ENCODE measurements at places on chromosomes 5 and 9.

DNA sequence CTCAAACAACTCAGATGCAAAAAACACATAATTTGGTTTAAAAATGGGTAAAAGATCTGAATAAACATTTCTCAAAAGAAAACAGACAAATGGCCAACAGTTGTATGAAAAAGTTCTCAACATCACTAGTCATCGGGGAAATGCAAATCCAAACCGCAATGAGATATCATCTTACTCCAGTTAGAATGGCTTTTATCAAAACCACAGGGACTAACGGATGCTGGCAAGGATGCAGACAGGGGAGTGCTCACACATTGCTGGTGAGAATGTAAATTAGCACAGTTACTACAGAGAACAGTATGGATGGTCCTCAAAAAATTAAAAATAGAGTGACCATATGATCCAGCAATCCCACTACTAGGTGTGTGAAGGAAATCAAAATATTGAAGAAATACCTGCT lies 589.1 kb upstream of the ADAMTS16 start:
- no peak for DNase-seq

DNA sequence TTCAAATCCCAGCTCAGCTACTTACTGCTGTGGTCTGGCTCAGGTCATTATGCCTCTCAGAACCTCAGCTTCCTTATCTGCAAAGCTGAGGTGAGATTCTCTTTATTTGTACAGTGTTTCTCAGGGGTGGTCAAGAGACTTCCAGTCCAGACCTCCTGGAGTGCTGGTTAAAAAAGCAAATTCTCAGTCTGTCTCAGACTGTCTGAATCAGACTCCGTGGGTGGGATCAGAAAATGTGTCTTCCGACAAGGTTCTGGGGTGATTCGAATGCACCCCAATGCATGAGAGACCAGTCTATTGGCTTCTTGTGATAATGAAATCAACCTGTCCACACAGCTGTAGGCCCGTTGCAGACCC lies 137.7 kb upstream of the SMIM23 start:
- no peak for DNase-seq

DNA sequence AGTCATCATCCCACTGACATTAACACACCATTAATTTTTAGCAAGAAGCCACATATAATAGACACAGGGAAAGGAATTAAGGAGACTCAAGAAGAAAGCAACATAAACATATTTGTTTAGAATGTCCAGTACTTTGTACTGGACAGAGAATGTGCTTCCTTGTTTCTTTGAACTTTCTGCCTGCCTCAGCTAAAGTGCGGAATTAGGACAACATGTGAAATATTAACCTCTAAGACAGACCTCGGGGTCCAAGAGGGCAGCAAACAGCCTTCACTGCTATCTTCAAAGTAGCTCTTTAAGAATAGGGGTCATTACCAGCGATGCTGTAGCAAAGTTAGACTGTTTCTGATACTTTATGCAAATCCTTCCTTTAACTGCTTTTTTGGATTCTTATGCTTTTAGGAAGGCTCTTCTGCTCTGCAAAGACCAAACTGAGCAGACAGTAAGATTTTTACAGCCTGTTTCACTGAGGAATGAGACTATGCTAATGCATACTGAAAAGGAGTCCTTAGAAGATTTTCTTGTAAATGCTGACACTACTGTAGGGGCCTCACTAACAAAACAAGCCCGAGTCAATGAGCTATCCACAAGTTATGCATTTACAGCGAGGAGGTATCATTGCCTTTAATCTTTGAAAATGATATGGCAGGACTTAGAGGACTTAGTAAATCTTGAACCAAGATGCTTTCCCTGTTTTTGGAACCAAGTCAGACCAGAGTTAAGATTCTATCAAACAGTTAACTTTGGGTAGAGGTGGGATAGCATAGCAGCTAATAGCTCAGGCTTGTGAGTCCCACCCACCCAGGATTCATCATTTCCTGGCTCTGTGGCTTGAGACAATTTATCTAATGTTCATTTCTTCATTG lies 23.8 kb downstream of the DAB2 start:
- DNase-seq: no peak

GRCh38 chr9:123373946-123374345 lies 17.9 kb downstream of the CRB2 start:
- no peak for DNase-seq

GRCh38 chr5:56307714-56308333 lies 74.7 kb upstream of the ANKRD55 start:
- DNase-seq: no peak

GRCh38 chr5:78574131-78574673 lies 74.4 kb downstream of the LHFPL2 start:
- DNase-seq: no peak

DNA sequence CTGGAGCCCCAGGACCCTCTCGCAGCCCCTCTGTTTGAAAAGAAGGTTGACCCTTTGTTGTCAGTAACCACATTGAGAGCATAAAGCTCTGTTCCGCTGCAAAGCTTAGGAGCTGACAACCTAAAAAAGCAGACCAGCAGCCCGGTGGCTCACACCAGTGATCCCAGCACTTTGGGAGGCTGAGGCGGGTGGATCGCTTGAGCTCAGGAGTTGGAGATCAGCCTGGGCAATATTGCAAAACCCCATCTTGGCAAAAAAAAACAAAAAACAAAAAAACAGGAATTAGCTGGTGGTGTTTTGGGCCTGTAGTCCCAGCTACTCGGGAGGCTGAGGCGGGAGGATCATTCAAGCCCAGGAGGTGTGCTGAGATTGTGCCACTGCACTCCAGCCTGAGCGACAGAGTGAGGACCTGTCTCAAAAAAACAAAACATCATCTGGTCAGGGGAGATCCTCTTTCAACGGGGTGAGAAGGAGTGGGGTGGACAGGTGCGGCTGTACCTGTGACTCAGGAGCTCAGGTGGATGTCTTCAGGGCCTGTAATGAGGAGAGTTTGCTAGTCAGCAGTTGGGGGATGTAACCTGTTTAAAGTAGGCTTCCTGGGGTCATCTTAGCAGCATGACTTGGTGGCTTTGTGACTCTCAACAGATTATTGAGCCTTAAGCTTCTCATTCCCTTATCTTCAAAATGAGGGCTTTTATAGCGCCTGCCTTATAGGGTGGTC lies 694 bp upstream of the REEP2 start:
- DNase-seq: no peak

- peak; percentile 42 for DNase-seq
Observed at GRCh38 chr5:173888473-173889131, 453 bp downstream of the CPEB4 start.

GRCh38 chr9:129803676-129804060 lies 684 bp downstream of the TOR1B start:
- DNase-seq: no peak

DNA sequence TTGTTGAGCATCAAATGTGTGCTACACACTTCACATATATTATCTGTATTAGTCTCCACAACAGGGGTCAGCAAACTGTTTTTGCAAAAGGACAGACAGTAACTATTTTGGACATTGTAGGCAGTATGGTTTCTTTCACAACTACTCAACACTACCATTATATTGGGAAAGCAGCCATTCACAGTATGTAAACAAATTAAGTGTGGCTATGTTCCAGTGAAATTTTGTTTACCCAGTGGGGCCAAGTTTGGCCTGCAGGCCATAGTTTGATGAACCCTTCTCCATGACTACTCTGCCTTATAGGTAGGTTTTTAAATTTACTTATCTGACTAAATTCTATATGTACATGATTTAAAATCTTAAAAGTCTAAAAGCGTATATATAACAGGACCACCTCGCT lies 13.0 kb upstream of the FAM151B start:
- DNase-seq: no peak

DNA sequence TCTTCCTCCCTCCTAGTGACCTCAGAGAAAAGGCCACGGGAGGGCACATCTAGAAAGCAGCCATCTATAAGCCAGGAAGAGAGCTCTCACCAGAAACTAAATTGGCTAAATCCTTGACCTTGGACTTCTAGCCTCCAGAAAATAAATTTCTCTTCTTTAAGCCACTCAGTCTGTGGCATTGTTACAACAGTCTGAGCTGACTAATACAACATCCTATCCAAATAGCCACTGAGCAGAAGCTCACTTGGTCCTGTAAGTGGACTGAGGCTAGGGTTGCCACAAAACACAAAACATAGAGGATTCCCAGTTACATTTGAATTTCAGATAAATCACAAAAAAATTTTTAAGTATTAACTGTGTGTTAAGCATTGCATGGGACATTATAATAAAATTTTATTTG lies 383.4 kb downstream of the MLLT3 start:
- DNase-seq: no peak

- DNase-seq: no peak
Observed at GRCh38 chr9:123355761-123356431, at the start of gene CRB2. Gene CRB2, plus strand, starts transcription at chr9:123356197. Its CDS starts 64 bp downstream, at chr9:123356261.

DNA sequence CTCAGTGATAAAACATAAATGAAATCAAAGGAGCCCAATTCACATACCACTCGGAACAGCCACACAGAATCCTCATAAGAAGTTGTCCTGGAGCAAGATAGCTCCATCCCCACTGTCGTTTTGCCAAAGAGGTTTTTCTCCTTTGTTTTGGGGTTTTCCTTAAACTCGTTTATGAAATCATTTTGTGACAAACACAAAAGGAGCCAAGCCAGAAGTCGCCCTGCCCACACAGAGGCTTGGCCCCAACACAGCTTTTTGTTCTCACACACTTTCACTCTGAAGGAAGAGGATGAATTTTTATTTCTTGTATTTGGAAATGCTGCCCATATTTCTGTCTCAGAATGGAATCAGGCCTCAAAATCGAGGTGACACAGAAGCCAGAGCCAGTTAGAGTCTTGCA lies 113.4 kb downstream of the HSD17B3 start:
- no peak for DNase-seq

DNA sequence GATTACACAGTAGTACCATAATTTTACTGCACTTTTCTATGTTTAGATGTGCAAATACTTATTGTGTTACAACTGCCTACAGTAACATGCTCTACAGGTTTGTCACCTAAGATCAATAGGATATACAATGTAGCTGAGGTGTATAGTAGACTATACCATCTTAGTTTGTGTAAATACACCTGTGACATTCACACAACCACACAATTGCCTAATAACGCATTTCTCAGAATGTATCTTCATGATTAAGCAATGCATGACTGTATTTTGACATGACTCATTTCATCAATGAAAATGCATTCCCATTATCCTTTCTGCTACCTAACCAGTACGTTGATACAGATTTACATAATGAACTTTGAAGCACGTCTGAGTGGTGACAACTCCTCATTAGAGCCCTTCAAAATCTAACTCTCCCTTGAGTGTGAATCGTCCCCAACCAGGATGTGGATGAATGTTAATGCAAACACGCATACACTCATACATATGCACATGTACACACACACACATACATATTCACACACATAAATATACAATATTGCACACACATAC lies 28.4 kb downstream of the GZMK start:
- DNase-seq: no peak

GRCh38 chr9:137355761-137356365 lies 53.8 kb upstream of the NRARP start:
- no peak for DNase-seq

GRCh38 chr9:89845321-89845720 lies 240.5 kb downstream of the GADD45G start:
- DNase-seq: no peak

- DNase-seq: no peak
Observed at GRCh38 chr5:77696120-77696519, 57.6 kb upstream of the OTP start.

GRCh38 chr5:20113031-20113715 lies 125.2 kb upstream of the CDH18 start:
- DNase-seq: no peak

GRCh38 chr5:147061431-147061830 lies 173.4 kb upstream of the STK32A start:
- no peak for DNase-seq

- no peak for DNase-seq
Observed at GRCh38 chr9:130849356-130849755, 14.3 kb downstream of the ABL1 start.

GRCh38 chr5:62299101-62299500 lies 6.9 kb upstream of the KIF2A start:
- no peak for DNase-seq

DNA sequence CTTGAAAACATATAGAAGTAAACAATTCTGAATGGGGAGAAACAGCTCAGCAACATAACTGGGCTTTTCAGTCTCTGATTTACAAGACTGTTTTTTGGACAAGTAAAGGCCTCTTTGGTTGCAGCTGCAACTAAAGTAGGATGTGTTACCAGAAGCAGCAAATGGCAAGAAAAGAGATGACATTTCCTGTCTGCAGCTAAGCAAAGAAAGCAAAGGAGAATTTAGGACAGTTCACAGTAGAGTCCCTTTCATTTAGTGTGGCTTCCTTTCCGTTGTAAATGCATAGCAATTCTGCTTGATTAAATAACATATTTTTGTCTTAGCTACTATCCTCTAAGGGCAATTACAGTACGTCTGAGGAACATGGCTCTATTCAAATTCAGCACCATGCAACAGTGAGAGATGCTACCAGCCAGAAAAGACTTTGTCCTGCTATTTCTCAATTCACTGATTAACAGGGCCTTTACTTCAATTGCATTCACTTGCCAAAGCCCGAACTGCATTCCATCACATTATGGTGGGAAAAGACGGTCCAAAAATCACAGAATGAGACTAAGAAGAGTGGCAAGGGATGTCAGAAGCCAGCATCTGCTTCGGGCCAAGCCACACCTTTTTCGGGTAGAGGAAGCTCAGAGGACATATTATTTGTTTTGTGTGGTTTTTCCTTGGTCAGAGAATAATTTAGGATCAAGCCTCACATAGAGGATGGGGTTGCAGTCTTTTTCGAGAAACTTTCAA lies 107.7 kb downstream of the SEMA6A start:
- no peak for DNase-seq

- DNase-seq: no peak
Observed at GRCh38 chr9:34592895-34593601, 3.5 kb upstream of the CNTFR start.

DNA sequence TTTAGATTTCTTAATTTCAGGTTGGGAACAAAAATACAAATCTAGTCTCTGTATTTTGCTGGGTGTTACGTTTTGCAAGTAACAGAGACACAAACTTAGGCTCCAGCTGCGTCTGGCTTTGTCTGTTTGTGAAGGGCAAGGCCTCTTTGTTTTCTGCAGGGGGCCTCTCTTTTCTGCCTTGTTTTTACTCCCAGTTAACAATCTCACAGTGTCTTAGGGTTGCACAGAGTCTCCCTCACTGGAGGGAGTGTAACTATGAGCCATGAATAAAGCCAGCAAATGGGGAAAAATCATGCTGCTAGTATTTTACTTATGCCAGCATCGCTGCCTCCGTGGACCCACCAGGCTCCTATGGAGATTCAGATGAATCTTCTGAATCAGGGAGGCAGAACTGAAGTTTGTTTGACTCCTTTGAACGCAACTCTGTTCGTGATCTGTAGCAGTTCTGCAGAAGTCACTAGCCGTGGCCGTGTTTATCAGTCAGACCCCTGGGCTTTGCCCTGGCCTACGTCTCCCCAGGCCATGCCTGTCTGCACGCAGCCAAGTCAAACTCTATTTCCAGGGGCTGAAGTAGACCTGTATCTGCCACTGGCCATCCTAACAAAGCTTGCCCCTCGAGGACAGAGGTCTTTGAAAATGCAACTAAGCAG lies 77.2 kb downstream of the ATP10B start:
- no peak for DNase-seq

- no peak for DNase-seq
Observed at GRCh38 chr5:175697846-175698245, 40.0 kb downstream of the HRH2 start.

- no peak for DNase-seq
Observed at GRCh38 chr5:160166069-160166972, 47.1 kb upstream of the PWWP2A start.
